Kidney epithelial cell (primary cell): ENCODE measurements at places on chromosomes 3 and 15.

GRCh38 chr3:170689893-170690660 lies 104.2 kb upstream of the SLC7A14 start:
- DNase-seq, result no peak

DNA sequence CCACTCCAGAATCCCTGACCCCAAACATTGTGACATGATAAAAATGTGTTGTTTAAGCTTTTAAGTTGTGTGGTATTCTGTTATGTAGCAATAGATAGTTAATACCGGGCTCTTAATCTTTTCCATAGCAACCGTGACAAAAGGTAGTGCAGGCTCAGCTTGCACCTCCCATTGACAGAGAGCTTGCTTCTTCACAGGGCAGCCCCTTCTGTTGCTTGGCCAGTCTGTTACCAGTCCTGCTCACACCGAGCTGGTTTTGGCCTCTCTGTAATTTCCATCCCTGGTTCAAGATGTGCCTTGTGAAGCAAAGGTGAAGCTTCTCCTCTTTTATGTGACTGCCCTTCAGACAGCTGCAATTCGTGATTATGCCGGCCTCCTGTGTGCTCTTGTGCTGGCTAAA lies 86.9 kb downstream of the CRYGS start:
- no peak for DNase-seq

DNA sequence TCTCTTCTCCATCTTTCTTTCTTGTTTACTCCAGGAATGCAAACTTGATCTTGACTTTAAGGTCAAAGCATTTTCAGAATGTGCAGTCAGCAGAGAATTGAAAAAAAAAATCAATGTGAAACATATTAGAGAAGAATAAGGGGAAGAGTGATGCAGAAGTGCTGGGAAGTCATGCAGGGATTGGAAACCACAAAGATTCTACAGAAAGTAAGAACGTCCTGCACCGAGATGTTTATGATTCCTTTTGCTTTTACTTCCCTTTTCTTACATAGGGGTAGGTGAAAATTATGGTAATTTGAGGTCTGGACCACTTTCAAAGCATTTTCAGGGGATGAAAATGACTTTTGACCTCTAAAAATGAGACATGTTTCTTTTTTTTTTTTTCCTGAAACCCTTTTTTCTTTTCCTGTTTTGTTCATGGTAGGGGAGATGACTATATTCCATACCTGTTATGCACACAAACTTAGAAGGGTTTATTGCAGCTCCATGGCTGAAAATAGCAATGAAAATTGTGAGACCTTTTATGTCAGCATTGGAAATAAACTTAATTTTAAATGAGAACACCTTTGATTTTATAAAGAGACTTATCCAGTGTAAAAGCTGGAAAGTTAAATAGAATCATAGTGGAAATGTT lies 623.5 kb upstream of the TBL1XR1 start:
- no peak for DNase-seq

GRCh38 chr3:152203652-152204051 lies 65.1 kb upstream of the MBNL1 start:
- DNase-seq, result peak; percentile 26

DNA sequence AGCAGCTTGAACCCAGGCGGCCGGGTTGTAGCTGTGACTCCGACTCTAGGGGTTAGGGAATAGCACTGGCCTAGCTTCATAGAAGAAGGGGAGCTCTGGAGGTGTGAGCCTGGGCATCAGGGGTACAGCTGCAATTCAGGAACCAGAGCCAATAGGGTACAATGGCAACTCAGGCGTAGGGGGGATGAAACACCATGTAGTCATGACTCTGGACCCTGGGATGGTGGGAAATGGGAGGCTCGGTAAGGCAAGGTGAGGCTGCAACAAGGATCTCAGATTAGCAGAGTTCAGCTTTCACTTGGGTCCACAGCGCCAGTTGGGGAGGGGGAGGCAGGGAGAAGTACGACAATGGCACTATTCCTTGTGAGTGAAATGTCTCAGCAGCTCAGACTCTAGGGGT lies 210.2 kb upstream of the LYSMD4 start:
- no peak for DNase-seq

DNA sequence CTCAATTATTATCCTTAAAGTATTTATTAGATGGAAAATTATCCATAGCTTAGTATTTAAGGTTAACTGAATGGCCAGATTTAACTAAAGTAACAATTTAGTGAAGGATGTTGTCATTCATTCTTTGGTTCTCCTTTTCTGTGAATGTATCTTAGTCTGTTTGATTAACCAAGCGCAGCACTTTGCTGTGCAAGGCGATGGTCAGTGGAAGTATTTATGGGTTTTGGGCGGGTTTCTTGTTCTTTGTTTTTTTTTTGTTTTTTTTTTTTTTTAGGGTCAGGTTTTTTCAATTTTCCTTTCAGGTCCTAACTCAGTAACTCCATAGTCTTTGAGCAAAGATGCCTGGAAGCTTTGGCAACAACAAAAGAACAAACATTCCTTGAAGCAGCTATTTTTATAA lies 328.8 kb downstream of the PTPRG start:
- DNase-seq, result no peak

GRCh38 chr3:112931736-112932521 lies 43.0 kb downstream of the CD200R1 start:
- no peak for DNase-seq

- no peak for DNase-seq
These were observed 399.9 kb downstream of the PDCD6IP start for GRCh38 chr3:34198309-34198708.

- no peak for DNase-seq
These were observed 16.4 kb downstream of the ZNF654 start for GRCh38 chr3:88075497-88075896.
